ENCODE measurements at places on chromosomes 1 and 21. TPM values are rescaled to one million over a fixed set of nuclear protein-coding genes. Genes with fewer than 3 reads are reported as not detected.

DNA sequence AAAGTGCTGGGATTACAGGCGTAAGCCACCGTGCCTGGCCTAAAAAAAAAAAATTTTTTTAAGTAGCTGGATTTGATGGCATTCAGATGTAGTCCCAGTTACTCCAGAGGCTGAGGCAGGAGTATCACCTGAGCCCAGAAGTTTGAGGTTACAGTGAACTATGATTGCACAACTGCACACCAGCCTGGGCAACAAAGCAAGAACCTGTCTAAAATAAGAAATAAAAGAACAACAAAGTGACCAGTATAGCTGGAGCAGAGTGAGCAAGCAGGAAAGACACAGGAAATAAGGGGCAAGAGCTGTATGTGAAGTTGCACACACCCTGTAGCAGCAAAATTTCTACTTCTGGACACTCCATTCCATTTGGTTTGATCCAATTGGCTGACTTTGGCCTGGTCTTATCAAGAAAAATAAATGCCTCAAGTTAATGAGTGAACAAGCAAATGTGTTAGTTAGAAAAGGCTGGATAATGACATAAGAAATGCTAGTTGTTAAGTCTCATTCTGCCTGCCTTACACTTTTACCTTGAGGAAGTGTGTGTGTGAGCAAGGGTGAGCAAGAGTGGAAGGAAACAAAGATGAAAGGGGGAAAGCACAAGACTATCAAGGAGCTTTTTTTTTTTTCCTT is 7.9 kb downstream of the ATP5IF1 start:
- DNase-seq, result no peak

DNA sequence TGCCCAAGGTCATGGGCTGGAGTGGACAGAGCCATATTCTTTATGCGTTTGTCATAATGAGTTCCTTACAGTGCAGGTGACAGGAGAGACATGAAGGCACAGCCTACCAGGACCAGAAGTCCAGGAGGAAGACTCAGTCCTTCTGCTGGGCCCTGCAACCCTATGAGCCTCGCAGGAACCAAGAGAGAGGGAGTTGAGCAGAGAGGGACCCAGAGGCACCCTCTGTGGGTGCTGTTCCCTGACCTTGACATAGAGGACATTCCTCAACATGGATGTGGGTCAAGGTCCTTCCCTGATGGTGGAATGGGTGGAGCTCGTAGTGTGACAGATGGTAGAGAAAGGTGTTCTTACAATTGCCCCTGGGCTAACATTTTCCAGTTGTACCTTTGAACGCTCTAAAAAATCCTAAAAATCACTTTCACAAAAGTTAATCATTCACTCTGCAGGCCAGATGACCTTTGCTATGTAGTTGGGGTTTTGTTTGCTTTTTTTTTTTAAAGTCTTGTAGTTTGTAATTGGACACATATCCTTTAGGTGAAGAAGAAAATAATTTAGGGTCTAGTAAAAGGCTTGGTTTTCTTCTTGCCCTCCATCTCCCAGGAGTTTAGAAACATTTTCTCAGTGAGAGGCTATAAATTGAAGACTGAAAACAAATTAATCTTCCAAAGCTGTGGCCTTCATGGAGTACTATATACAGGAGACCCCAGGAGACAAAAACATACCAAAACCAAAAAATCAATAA is 41.9 kb downstream of the MAB21L3 start:
- DNase-seq, result no peak

DNA sequence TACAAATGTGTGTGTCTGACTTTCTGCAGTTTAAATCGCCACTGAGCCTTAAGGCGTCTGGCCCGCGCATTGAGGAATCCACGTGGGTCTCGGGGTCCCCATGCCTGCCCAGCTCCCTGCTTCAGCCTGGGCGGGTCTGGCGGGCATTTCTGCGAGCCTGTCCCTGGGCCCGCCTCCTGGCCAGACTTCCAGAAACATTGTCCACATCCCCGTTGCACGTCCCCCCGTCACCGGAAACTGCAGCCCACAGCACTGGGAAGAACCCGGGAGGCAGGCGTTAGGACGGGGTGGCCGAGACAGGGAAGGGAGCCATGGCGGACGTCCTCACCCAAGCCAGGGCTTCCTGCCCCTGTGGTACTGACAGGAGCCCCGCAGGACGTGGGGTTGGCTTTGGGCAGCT is 113.1 kb upstream of the COL6A1 start:
- no peak for DNase-seq

DNA sequence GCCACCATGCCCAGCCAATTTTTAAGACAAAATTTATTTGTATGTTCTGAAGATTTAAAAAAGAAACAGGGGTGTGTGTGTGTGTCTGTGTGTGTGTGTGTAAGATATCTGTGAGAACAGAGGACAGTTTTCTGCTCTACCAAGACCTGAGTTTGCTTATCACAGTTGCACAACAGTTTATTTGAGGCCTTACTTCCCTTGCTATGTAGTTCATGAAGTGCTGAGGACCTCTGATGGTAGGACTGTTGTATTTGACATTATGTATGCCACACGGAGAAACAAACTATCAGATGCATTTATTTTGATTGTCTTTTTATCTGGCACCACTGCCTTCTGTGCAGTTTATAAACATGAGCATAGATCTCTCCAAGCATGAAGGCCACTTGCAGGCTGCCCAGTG is 355.2 kb downstream of the PBX1 start:
- DNase-seq, result no peak

GRCh38 chr1:8211883-8212579 is 105.9 kb upstream of the SLC45A1 start:
- peak; percentile 22 for DNase-seq

DNA sequence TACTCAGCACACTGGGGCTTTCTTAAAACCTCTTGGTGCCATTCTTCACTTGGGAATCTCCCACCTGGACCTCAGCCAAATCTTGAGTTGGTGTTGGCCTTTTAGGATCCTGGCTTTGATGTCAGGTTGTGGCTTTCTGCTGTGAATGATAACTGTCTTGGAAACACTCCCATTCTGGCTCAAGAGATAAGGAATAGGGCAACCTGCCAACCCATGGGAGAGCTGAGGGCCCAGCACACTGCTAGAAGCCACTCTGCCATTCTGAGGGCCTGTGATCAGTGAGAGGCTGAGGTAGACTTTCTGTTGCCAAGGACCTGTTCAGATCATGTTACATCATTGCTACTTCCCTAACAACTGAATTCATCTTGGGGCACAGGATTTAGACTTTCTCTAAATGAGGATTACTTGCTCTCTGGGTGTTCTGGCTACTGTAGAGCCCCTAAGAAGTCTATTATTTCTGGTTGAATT is 45.8 kb downstream of the TTC39A start:
- no peak for DNase-seq

DNA sequence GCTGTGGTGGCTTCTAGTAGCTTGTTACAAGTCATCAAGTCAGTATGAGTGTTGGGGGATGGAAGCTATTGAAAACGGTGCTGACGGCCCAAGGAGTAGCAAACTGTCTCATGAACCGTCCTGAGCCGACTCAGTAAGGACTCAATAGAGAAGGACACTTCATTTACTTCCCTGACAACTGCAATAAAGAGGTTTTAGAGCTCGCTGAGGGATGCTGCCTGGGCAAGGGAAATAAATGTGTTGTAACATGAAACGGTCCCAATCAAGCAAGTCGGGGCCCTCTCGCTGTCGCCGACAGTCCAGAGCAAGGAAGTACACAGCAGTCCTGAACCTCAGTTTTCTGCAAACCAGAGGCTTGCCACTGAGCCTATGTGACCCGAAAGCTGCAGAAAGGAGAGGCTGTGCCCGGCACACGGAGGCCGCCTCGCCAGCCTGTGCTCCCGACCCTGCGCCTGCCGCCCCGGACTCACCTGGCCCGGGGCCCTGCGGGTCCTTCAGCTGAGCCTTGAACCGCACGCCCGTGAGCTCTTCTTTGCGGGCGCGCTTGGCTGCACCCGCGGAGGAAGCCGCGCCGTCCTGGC is 423 bp downstream of the URB1 start:
- no peak for DNase-seq

Gene GSTM5
- not detected for total RNA-seq

Gene TINAGL1
- total RNA-seq, result not detected

Gene LPAR3
- total RNA-seq, result 1.1 TPM

Gene HCRTR1
- not detected for total RNA-seq
